ENCODE measurements at places on chromosomes 5 and 9. TPM values are rescaled to one million over a fixed set of nuclear protein-coding genes. Genes with fewer than 3 reads are reported as not detected.

Gene ZDHHC11
- polyA plus RNA-seq, result 0.93 TPM

Gene C5orf58
- not detected for polyA plus RNA-seq

Gene C5orf15
- 38.0 TPM for polyA plus RNA-seq

Gene MAMDC2
- polyA plus RNA-seq, result 0.09 TPM

Gene SLC4A9
- polyA plus RNA-seq, result not detected

Gene FOXD4
- not detected for polyA plus RNA-seq

Gene ATG10
- 2.1 TPM for polyA plus RNA-seq

Gene GALNT12
- polyA plus RNA-seq, result 0.15 TPM

Gene CMYA5
- 0.01 TPM for polyA plus RNA-seq

Gene LPAR1
- polyA plus RNA-seq, result 13.6 TPM

Gene OR1J1
- polyA plus RNA-seq, result not detected

Gene SPATA6L
- polyA plus RNA-seq, result not detected

Gene NR4A3
- 2.1 TPM for polyA plus RNA-seq

Gene FAT2
- polyA plus RNA-seq, result not detected

Gene IRGM
- not detected for polyA plus RNA-seq

Gene EDIL3
- polyA plus RNA-seq, result not detected

Gene IFNB1
- not detected for polyA plus RNA-seq

Gene FAM200C
- polyA plus RNA-seq, result 0.08 TPM

Gene PCDHGA2
- polyA plus RNA-seq, result not detected

Gene SUB1
- polyA plus RNA-seq, result 454 TPM

Gene FBXL7
- not detected for polyA plus RNA-seq

Gene CDC25C
- polyA plus RNA-seq, result not detected

Gene TCERG1
- polyA plus RNA-seq, result 37.3 TPM

Gene BRINP1
- not detected for polyA plus RNA-seq

Gene C7
- polyA plus RNA-seq, result not detected

Gene RGMB
- 0.13 TPM for polyA plus RNA-seq

Gene TERT
- not detected for polyA plus RNA-seq

Gene MCC
- polyA plus RNA-seq, result not detected

Gene OR1Q1
- not detected for polyA plus RNA-seq

Gene COL23A1
- 0.21 TPM for polyA plus RNA-seq

Gene DMGDH
- polyA plus RNA-seq, result not detected

Gene RAB3C
- polyA plus RNA-seq, result not detected

Gene ELL2
- polyA plus RNA-seq, result 5.8 TPM

Gene CDX1
- polyA plus RNA-seq, result not detected

Gene TMC1
- 0.55 TPM for polyA plus RNA-seq

Gene CLIC3
- polyA plus RNA-seq, result 0.29 TPM

Gene IL12B
- not detected for polyA plus RNA-seq

Gene LMAN2
- polyA plus RNA-seq, result 275 TPM

Gene COL27A1
- not detected for polyA plus RNA-seq

Gene ADAMTSL1
- not detected for polyA plus RNA-seq
